AG09319 (cell line): ENCODE measurements at places on chromosomes 1 and 21.

- no peak for DNase-seq
Measured at GRCh38 chr1:156608981-156609380, 7.7 kb upstream of the GPATCH4 start.

- DNase-seq, result no peak
Measured at GRCh38 chr1:27374362-27375086, at the start of gene FCN3. TSS of gene FCN3 (minus strand) at chr1:27374824. CDS start at chr1:27374818, 6 bp downstream.

DNA sequence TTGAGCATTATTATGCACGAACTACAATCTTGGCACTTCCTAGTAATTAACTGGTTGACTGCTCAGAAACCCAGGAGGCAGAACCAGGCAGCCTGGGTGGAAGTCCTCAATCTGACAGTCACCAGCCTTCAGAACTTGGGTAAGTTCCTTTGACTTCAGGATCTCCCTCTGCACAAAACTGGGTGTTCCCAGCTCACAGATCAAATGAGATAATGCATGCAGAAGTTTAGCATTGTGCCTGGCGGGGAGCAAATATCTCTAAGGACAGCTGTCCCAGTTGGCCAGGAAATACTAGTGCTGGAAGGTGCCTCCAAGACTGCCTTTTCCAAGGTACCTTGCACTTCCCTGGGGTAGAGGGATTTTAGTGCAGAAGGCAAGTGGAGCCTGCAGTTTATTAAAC is 294.8 kb downstream of the PCP4 start:
- DNase-seq, result no peak

GRCh38 chr1:168341483-168341975 is 60.9 kb downstream of the TBX19 start:
- peak; percentile 20 for DNase-seq

- no peak for DNase-seq
Measured at GRCh38 chr1:229300099-229300757, 29.3 kb downstream of the RAB4A start.

DNA sequence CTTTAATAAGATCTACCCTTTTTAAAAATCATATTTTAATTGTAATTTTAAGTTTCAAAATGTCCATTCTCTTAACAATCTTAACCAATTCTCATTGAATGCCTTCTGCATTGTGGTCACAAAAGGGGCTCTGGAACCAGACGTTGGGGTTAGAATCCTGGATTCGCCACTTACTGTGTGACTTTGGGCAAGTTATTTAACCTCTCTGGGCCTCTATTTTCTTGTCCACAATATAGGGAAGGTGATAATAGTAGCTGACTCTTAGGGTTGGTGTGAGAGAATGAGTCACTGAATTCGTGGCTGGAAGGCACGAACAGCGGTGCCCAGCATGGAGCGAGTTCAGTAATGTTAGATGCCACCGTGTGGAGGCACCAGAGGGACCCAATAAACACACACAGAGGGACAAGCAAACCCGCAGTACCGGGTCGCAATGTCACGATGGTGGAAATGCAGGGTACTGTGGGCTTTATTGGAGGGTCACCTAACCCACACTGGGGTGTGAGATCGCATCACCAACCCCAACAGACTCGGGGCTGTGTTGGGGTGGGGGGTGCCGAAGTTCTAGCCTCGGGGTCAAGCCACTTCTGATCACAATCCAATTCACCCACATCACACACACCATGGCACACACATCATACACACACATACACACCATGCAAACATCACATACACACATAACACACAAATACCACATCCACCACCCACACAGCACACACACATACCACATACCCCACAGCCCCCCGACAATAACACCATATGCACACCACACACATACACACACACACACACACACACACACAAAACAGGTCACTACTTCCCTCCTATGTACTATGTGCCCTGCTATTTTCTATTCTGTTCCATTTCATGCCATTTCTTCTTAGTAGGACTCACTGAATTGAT is 27.0 kb upstream of the IFNAR2 start:
- no peak for DNase-seq

DNA sequence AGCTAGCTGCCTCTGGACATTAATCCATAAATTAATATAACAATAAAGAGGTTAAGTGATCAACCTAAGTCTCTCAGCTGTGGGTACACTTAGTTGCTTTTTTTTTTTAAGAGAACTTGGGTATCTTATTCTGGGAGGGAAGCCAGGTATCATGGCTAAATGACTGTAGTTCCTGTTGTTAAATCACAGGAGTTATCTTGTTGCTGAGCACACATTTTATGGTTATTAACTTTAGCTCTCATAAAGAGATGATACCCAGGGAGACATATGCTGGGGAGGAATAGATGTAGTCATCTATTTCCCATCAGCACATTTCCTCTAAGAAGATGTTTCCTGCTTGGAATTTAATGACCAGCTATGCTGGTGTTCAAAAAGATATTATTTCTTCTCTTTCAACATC is 227.8 kb downstream of the PTGER3 start:
- DNase-seq, result no peak
